H1 (cell line): ENCODE measurements at places on chromosomes 1 and 21.

DNA sequence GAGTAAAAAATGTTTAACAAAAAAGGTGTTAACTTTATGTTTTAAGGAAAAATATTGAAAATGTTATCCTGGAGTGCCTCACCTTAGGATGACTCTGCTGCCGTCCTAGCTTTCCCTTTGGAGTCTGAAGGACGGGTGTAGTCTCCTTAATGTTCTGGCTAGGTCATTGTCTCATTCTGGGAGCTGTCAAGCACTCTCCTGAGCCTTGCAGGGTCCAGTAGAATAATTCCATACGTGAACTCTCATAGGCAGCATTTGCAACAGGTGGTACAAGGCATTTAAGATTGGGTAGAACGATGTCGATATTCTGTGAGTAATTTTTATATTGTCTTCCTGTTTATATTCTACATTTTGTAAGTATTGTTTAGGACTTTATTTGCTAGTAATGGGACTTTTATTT lies 283.6 kb upstream of the C1orf105 start:
- no peak for DNase-seq

GRCh38 chr1:42251042-42251441 lies 84.0 kb downstream of the FOXJ3 start:
- DNase-seq = no peak

GRCh38 chr1:232982238-232982944 lies 32.0 kb downstream of the NTPCR start:
- DNase-seq = no peak

GRCh38 chr21:40272037-40272436 lies 404.8 kb downstream of the PCP4 start:
- DNase-seq = no peak

DNA sequence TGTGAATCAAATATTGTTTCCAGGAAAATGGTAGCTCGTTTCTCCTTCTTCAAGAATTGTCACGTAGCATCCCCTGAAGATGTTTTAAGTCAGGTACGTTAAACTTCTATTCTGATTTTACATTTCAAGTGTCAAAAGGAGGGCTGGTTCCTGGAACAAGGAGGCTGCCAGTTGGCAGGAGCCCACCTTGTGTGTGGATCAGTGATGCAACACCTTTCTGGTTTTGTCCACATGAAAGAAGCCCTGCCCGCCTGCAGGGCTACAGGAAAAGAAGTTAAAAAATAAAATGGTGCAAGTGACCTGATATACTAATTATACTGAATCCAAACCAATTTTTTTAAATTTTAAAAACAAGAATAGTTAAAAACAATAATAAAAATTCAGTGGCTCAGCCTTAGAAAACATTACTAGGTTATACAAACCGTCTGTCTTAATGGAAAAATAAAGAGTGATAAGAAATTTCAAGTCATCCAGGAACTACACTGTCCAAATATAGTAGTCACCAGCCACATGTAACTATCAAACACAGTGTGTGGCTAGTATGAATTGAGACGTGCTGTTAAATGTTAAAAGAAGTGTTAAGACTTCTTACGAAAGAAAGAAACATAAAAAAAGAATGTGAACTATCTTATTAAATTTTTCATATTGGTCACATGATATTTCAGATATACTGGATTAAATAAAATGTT lies 123.1 kb downstream of the APP start:
- DNase-seq = no peak

GRCh38 chr1:50349242-50349565 lies 74.0 kb downstream of the DMRTA2 start:
- no peak for DNase-seq

GRCh38 chr1:111179968-111180533 lies 20.4 kb downstream of the DENND2D start:
- no peak for DNase-seq

- no peak for DNase-seq
Observed at GRCh38 chr1:147798731-147799130, 38.3 kb upstream of the GJA5 start.
